T-helper 22 cell (primary cell): ENCODE measurements at places on chromosomes 3 and 15.

GRCh38 chr3:196661400-196661799 lies 21.9 kb downstream of the NRROS start:
- DNase-seq, result no peak

GRCh38 chr3:123379041-123379830 lies 69.7 kb downstream of the ADCY5 start:
- no peak for DNase-seq

GRCh38 chr3:159032311-159032710 lies 230.5 kb downstream of the MFSD1 start:
- DNase-seq, result no peak

GRCh38 chr3:14235003-14235911 lies 56.6 kb downstream of the LSM3 start:
- no peak for DNase-seq

DNA sequence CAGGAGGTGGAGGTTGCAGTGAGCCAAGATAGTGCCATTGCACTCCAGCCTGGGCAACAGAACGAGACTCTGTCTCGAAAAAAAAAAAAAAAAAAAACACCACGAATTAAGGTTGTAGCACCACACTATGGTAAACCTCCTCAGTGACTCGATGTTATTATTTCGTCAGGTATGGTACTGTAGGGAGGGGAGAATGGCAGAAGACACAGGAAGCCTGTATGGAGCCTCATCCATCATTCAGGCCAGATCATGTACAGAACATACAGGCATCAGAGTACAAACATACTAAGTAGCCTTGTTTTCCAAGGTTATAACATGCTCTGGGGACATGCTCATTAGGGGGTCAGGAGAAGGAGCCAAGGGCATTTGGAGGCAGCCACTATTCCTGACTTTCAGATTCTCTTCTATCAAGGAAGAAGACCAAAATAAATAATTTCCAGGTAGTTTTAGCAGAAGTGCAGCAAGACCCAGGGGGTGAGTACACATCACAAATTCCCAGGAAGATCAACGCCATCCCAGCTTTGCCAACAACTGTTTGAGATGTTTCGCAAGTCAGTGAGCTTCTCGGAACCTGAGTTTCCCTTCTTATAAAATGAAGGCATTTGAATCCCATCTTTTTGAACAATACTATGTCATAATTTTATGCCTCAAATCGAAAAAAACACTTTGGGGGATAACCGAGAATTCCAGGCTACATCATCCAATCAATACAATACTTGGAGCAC lies 79.8 kb downstream of the FOXP1 start:
- no peak for DNase-seq

GRCh38 chr3:189305412-189305811 lies 133.6 kb downstream of the TPRG1 start:
- DNase-seq, result no peak

- peak; percentile 9 for DNase-seq
Observed at GRCh38 chr3:124565013-124565412, 165.2 kb upstream of the UMPS start.

- no peak for DNase-seq
Observed at GRCh38 chr3:112653209-112653871, 12.4 kb upstream of the CCDC80 start.

DNA sequence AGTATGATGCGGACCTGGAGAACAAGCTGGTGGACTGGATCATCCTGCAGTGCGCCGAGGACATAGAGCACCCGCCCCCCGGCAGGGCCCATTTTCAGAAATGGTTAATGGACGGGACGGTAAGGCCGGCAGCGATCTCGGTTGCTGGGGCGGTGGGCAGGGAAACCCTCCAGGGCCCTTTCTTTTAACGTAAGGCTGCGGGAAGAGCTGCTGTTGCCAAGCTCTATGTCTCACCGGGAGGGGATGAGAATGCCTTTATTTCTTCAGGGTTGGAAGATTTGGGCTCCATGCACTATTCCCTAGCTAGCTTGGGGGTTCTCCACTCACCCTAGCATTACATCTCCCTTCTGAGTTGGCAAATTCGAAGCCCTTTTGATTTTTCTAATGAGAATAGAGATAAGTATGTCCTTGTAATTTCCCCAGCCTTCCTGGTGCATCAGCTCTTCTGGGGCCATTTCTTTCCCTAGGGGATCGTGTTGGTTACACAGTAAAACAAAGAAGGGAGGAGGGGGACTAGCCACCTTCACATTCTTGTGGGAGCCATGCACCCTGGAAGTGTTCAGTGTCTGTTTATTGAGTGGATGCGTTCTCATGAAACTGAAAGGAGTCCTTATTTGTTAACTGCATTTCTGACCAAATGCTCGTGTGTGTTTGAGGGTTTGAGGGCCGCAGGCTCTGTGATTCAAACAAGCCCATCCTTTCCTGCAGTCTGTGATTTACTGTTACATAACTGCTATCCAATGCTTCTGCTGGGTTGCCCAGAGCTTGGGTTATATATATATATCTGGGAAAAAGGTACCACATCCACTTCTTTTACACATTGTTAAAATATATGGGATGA lies 982 bp downstream of the TAGLN3 start:
- no peak for DNase-seq

DNA sequence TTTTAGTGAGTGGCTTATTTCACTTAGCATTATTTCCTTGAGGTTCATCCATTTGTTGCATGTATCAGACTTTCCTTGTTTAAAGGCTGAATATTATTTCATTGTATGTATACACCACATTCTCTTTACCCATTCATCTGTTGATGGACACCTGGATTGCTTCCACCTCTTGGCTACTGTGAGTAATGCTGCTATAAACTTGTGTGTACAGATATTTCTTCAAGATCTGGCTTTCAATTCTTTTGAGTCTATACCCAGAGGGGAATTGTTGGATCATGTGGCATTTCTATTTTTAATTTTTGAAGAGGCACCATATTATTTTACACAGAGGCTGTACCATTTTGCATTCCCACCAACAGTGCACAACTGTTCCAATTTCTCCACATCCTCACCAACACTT lies 313.5 kb downstream of the RPLP1 start:
- no peak for DNase-seq

DNA sequence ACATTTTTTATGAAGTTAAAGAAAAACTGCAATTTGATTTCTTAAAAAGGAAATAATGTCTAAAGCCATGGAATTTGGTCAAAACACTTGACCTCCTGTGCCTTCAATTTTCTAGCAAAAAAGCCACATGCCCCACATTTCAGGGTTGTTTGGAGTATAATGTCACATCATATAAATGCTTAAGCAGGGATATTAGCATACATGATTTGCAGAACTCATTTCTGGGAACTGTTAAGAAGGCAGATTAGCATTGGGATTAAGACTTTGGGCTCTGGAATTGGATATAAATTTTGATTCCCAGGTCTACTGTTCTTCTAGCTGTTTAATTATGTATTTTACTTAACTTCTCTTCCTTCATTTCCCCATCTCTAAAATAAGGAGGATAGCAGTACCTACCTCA lies 59.2 kb downstream of the CDIN1 start:
- DNase-seq, result no peak
